Esophagus muscularis mucosa (tissue), 4 donors: ENCODE measurements at places on chromosomes 12 and 14. TPM values are rescaled to one million over a fixed set of nuclear protein-coding genes. Genes with fewer than 3 reads are reported as not detected.

DNA sequence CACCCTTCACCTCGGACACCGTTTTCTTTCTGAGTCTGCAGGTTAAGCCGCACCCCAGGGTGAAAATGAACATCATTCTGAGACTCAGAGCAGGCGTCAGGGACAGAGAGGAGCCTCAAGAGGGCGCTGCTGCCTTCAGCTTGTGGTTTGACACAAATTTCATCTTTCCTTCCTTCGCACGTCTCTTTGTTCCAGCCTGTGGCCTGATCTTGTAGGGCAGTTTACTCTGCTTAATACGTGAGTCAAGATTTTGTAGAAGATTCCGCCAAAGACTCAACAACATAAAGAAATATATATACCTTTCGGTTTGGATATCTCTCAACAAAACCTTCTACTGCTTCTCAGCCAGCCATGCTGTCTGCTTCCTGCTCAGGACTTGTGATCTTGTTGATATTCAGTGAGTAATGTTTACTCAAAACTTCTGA is 329.3 kb upstream of the OR4E1 start:
- no peaks in the 10 kb centered on the region for H3K4me1 ChIP-seq
- DNase-seq, result no peak
- H3K27ac ChIP-seq, result no peak overlapping the region
- H3K36me3 ChIP-seq, result no peaks in the 10 kb centered on the region
- no peak overlapping the region for H3K4me3 ChIP-seq

ELK3 gene
- 26.9 TPM for total RNA-seq

DNA sequence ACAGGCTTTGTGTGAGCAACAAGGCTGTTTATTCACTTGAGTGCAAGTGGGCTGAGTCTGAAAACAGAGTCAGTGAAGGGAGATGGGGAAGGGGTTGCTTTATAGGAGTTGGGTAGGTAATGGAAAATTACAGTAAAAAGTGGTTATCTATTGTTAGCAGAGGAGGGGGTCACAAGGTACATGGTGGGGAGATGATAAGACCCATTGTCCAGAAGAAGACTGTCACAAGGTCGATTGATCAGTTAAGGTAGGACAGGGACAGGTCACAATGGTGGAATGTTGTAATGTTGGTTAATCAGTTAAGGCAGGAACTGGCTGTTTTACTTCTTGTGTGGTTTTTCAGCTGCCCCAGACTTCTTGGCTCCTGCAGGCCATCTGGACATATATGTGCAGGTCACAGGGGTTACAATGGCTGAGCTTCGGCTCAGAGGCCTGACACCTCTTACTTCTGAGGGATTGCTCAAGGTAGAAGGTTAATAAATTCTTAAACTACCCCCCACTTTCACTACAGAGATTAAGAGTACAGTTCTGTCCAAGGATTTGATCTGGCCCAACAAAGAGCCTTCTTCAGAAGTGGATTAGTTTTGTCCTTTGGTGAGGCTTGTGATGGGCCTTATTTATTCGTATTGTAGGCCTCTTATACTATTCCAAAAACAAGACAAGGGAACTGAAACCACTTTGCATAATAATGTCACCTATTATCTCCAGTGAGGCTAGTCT is 13.8 kb upstream of the DHRS4 start:
- no peak overlapping the region for H3K4me3 ChIP-seq
- H3K27ac ChIP-seq, result no peak overlapping the region
- DNase-seq, result no peak
- H3K27me3 ChIP-seq, result no peaks in the 10 kb centered on the region

ZNF385A gene
- 22.8 TPM for total RNA-seq

DNA sequence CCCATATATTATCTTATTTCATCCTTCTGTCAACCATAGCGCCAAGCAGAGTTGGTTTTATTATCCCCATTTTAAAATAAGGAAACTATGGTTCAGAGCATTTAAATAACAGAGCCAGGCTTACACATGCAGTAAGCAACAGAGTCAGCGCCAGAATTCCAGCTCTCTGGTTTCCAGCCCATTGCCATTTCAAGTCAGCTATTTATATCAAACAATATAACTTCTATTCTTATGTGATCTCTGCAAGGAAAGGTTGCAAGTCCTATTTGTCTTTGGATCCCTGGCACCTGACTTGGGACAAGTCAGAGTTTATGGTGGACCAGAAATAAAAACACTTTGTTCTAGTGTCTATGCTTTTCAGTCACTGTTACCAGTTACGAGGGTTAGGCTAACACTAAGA is 174.1 kb upstream of the EEA1 start:
- H3K27ac ChIP-seq, result peak overlapping the region; percentile 75
- peaks cover 36% of the 10 kb centered on the region for H3K4me1 ChIP-seq
- no peaks in the 10 kb centered on the region for H3K27me3 ChIP-seq
- no peak for DNase-seq
- no peak overlapping the region for H3K4me3 ChIP-seq

BMP4 gene
- 21.5 TPM for total RNA-seq

DNA sequence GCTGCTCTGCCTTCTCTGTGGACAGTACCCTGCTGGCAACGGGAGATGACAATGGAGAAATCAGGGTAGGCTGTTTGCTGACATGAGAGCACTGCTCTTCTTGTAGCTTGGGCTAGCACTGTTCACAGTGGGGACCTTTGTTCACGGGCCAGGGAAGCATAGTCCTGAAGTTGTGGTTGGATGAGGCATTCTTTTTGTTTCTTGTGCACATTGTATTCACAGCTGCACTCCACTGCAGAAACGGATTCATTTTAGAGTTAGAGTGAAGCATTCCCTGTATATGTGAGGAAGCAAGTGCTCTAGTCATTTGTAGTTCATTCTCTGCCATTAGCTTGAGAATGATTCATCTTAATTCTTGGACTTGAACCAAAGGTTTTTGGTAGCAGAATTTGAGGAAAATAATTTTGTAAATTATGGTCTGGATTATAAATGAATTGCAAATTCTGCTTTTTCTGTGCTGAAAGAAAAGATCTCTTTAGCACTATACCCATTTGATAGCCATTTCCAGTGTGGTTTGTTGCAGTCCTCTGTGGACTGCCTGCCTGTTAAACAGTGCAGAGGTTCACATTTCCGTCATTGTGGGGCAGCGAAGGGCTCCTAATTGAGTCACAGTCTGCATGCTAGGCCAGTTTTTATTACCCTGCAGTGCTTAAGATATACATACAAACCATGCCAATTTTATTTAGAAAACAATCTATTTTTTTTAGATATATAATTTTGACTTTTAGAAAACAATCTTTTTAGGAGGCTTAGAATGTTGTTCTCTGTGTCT is 80.6 kb downstream of the APAF1 start:
- H3K36me3 ChIP-seq, result peaks cover 72% of the 10 kb centered on the region
- H3K27me3 ChIP-seq, result no peaks in the 10 kb centered on the region
- no peak for DNase-seq
- H3K4me1 ChIP-seq, result no peaks in the 10 kb centered on the region
- no peak overlapping the region for H3K4me3 ChIP-seq
